Cardiac septum (tissue), 1 donor: ENCODE measurements at places on chromosomes 2 and 18. TPM values are rescaled to one million over a fixed set of nuclear protein-coding genes. Genes with fewer than 3 reads are reported as not detected.

Gene C1QL2
- not detected for total RNA-seq

DNA sequence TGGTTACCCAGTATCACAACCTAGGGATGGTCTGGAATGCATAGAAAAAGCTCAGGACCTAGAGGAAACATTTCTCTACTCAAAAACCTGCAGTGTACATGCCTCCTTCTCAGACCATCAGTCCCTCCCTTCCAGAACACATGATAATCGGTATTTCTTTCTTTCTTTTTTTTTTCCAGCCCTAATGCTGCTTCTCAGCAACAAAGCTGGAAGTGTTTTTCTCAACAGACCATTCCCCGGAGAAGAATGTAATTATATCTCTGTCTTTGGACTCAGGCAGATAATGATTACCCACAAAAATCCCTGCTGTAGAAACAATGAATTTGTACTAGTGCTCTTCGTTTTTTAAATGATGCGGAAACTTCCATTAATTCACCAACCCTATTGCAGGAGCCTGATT lies 44.1 kb upstream of the NDUFV2 start:
- DNase-seq = no peak

Gene STEAP3
- 10.7 TPM for total RNA-seq

Gene CHRND
- 0.11 TPM for total RNA-seq

DNA sequence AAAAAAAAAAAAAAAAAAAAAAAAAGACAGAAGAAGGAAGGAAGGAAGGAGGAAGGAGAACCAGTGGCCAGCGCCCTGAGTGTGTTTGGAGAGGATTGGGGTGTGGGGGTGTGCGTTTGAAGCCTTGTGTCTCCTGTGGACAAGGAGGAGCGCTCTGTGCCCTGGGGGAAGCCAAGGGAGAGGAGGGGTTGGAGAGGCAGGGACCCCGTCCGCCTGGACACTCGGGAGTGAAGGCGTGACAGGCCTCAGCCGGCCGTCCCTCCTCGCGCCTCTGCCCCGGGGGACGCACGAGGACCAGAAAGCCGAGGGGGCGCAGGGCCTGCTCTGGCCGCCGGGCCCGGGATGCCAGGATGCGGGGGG lies 44.9 kb downstream of the SERTAD2 start:
- DNase-seq = no peak

Gene FBLN7
- 1.00 TPM for total RNA-seq
